ENCODE measurements at places on chromosomes 2 and 18.

- DNase-seq: no peak
Measured at GRCh38 chr2:232476791-232477190, 10.8 kb downstream of the ECEL1 start.

DNA sequence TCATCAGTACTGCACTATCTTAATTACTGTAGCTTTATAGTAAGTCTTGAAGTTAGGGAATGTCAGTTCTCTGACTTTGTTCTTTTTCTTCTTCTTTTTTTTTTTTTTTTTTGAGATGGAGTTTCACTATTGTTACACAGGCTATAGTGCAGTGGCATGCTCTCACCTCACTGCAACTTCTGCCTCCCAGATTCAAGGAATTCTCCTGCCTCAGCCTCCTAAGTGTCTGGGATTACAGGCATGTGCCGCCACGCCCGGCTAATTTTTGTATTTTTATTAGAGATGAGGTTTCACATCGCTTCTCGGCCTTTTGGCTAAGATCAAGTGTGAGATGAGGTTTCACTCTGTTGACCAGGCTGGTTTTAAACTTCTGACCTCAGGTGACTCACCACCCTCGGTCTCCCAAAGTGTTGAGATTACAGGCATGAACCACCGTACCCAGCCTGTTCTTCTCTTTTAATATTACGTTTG, 41.9 kb upstream of the TANC1 start:
- no peak for DNase-seq

DNA sequence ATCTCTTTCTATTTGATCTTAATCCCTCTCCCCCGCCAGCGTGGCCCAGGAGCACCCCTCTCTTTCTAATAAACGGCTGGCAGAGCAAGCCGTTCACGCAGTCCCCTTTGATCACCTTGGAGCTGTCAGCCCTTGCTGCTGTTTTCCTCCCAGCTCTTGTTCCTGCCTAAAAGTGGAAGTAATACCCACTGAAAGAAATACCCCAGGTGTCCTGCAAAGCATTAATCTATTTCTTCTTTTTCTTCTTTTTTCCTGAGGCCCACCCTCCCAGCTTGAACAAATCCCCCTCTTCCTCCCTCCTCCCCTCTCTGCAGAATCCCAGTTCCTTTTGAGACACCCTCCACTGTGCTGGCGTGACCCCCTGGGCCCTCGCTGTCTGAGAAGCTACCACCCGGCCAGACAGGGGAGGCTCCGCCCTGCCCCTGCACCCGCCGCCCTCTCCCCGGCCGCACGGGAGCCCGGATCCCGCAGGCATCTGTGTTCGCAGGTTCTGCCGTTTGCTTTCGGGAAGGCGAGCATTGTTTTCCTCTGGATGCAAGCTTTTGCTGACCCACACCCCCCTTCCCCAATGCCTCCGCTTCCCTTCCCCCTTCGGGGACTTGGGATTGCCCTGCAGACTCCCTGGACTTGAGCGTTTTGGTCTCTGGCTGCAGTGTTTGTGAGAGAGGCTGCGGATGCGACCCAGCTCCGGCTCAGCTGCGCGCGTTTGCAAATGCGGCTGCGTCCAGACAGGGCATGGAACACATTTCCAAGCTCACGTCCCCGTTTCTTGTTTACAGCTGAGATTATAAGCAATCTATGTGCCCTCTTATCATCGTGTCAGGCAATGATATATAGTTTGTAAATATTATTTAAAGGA, 631.5 kb downstream of the NYAP2 start:
- DNase-seq: peak; percentile 79

- no peak for DNase-seq
Measured at GRCh38 chr2:219475697-219476651, 22.7 kb upstream of the GMPPA start.

DNA sequence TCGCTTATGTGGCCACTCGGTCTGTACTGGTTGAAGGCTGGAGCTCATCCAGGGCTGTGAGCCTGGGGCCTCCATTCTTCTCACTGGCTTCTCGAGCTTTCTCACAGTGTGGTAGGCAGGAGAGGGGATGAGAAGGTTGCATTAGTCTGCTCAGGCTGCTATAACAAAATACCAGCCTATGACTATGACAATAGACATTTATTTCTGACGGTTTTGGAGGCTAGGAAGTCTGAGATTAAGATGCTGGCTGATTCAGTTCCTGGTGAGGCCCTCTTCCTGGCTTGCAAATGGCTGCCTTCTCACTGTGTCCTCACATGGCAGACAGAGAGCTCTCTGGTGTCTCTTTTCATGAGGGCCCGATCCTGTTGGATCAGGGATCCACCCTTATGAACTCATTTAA, 6.2 kb upstream of the STK25 start:
- no peak for DNase-seq

GRCh38 chr2:43131051-43131889, 95.1 kb downstream of the ZFP36L2 start:
- DNase-seq: peak; percentile 78

DNA sequence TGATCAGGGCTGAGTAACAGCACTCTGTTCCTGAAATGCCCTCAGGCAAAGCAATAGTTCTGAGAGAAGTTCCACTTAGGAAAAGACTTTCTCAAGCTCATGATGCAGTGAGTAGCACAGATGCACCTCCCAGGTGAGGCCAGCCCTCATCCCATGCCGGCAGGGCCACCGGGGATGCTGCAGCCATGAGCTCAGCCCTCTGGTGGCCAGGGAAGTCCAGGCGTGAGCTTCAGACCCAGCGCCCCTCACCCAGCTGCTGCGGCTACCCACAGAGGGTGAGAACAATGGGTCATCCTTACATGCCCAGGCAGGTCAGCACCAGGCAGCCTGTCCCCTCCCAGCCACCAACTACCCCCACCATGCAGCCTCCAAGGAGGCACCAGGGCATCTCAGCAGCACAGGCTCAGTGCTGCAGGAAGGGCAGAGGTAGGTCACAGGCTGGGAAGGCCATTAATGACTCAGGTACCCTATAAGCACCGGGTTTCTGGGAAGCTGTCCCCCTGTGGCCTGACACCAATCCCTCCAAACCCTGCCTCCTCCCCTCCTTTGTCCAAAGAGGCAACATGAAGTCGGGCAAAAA, 50.6 kb downstream of the TTC32 start:
- peak; percentile 21 for DNase-seq

- DNase-seq: no peak
Measured at GRCh38 chr2:110770404-110770958, 38.1 kb downstream of the ACOXL start.

- peak; percentile 38 for DNase-seq
Measured at GRCh38 chr2:41716497-41716896, 331.3 kb upstream of the PKDCC start.

- DNase-seq: no peak
Measured at GRCh38 chr2:180707884-180708205, 272.6 kb upstream of the UBE2E3 start.

- DNase-seq: no peak
Measured at GRCh38 chr18:43422518-43422917, 145.2 kb upstream of the SYT4 start.

DNA sequence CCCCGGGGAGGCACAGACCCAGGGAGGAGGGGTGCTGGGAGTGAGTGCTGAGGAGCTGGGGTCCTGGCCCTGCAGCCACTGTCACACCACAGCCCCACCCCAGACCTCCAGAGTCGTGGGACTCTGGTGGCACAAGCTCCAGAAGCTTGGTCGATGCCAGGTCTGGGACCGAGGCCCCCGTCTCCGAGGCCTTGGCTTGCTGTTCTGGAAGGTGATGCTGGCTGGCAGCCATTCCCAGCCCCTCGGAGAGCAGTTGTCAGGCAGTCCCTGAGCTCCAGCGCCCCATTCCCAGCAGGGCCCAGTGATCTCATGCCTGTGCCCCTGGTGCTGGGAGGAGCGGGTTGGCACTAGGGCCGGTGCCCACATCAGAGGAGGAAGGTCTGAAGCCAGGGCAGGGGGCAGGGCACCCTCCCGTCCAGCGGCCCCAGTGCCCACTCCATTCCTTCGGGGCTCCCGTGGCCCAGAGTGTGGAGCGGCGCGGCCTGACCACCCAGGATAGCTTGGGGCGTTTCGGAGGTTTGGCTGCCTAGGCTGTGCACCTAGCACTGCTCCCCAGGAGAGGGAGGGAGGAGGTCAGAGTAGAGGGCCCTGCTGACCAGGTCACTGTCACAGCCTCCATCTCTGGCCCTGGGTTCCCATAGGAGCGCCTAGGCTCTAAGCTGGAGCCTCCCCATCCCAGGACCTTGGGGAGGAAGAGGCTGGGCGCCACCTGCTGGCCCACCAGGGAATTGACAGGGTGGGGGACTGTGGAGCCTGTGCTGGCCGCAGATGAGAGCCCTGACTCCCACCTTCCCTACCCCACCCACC, 16.8 kb upstream of the ALPI start:
- peak; percentile 35 for DNase-seq

DNA sequence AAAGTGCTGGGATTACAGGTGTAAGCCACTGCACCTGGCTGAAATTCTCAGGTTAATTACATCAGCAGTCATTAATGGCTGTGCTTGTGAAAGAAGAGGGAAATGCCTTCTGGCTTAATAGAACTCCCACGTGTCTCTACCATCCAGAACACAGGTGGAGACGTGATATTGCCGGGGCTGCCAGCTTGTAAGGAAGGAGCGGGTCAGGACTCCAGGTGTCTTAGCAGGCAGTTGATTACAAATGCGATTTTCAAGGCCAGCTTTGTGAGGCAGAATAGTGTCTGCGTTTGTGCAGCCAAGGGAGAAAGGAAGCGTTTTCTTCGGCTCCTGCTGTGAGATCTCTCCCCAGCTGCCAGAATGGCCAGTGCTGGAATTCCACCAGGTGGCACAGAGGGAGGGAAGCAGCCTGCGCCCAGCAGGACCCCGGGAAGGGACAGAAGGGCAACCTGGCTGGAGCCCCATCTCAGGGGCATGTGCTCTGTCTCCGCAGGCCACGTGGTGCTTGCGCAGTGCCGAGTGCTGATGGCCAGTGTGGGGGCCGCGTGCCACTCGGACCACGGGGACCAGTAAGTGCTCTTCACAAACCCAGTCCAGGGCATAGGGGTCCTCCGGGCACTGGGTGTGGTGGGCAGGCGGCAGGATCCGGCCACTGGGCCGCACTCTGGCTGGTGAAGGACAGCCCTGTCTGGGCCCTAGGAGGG, 3.7 kb upstream of the ESPNL start:
- DNase-seq: peak; percentile 38

- DNase-seq: no peak
Measured at GRCh38 chr2:39433586-39434195, 3.4 kb downstream of the MAP4K3 start.

DNA sequence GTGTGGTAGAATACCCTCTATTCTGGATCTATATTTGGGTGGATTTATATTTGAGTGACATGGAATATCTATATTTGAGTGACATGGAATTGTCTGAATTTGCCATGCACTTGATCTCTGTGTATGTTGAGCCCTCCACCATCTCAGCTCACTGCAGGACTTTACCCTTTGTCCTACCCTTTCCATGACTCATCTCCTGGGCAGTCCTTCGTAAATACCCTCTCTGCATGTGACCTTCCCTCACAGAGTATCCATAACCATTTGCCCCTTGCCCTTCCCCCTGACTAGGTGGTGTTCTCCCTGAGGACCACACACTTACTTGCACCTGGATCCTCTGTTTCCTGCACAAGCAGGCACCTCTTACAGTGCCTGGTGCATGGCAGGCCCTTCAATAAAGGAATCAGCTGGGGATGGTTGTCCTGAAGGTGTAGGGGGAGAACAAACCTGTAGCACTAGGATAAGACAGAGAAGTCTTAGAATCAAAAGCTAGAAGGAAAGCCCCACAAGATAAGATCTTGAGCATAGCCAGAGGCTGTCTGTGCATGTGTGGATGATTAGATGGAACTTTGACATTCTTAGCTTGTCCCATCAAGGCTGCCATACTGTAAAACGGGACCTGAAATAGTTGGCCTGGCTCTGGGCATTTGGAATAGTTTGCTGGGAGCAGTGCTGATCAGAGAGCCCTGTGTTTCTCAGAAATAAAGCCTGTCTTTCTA, 230.4 kb downstream of the FHOD3 start:
- DNase-seq: no peak

GRCh38 chr2:31109633-31110192, 28.5 kb downstream of the GALNT14 start:
- no peak for DNase-seq

GRCh38 chr2:121902616-121903015, 147.2 kb downstream of the TSN start:
- no peak for DNase-seq

- no peak for DNase-seq
Measured at GRCh38 chr2:241358470-241358869, 2.4 kb downstream of the FARP2 start.

DNA sequence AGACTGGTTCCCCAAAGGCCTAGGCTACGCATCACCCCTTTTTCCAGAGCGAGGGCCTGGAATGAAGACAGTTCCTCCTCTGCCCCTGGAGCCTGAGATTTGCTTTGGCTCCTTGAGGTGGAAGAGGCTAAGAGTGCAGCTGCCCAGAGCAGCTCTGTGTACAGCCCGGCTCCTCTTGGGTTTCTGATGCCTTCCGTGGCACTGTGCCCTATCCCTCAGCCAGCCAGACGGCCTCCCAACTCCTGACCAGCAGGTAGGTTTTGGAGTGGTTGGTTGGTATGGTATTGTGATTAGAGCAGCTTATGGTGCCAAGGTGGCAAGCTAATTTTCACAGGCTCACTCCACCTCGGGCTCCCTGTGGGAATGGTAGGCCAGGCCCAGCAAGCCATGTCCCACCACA, 112.2 kb downstream of the TANC1 start:
- DNase-seq: no peak
